ENCODE measurements at places on chromosomes 6 and 20.

DNA sequence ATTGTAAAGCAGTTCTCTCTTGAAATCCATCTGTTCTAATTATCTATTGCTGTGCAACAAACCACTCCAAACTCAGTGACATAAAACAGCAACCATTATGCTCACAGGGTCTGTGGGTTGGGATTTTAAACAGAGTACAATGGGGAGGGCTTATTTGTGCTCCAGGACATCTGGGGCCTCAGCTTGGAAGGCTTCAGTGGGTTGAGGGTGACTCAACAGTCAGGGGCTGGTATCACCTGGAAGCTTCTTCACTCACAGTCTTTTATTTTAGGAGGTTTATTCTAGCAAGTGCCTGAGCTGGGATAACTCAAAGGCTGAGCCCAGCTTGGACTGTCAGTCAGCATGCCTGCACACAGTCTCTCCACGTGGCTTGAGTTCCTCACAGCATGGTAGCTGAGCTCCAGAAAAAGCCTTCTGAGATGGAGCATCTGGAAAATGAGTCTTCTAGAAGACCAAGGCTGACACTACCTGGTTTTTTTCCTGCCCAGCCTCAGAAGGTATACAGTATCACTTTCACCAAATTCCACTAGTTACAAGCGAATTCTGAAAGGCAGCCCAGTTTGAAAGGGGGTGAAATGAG lies 234.6 kb upstream of the ID4 start:
- no peak for DNase-seq

DNA sequence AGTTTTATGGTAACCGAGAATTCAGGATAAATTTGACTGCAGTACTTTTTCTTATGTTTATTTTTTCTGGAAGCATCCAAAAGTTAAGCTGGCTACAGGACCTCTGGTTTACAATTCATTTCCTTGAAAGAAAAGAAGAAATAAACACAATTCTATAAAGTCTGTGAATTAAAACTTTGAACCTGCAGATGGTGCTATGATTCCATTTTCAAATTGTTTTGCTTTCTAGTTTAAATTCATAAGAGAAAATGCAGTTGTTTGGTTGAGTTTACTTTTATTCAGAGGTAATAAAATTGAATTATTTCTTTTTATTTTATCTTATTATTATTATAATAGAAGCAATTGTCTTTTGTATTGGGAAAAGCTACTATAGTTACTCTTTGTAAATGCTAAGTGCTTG lies 1.8 kb upstream of the VIP start:
- DNase-seq = no peak

DNA sequence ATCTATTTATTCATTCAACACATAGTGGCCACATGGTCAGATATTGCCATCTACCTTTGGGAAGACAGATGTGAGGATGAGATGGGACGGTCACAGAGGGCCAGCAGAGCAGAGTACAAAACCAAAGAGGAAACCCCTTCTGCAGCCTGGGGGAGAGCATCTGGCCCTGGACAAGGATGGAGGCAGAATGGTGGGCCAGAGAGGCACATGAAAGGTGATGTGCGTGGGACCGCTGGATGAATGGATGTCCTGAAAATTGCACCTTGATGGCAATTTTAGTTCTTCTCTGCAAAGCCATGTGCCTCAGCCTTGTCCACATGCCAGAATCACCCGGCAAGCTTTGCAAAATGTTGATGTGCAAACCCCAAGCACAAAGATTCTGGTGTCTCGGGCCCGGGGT lies 77.4 kb upstream of the CD93 start:
- DNase-seq = no peak

DNA sequence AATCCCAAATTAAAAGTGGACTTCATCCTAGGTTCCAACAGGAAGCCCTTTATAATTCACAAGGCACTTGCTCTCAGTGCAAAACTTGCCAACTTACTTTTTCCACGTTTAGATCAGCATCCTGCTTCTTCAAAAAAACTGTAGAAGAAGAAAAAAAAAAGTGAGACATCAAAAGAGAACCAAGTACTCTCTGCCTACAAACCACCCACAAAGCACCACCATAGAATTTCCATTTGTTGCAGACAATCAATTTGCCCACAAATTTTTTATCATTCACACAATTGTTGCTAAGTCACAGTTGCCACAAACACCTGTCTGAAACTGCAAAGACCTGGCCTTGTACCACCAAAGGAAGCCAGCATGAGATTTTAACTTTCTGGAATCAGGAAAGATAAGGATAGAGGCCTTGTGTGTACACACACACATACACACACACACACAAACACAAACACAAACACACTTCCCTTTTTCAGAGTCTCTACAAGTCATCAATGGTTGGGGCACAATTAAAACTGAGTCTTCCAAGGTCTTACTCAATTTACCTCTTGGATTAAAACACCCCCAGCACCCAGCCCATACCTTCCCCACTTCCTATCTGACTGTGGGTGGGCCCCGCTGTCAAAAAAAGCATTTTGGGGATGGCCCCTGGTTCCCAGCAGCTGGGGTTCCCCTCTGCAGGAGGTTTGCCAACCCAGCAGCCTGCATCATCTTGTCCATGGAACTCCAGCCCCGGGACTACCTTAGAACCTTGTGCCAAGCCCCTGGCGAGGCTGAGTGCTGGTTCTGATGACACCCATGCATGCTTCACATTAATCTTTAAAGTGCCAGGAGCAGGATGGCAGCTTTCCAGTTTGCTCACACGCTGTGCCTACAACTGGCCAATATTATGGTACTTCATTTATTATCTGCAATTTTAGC lies 26.5 kb downstream of the FYN start:
- DNase-seq = peak; percentile 65

DNA sequence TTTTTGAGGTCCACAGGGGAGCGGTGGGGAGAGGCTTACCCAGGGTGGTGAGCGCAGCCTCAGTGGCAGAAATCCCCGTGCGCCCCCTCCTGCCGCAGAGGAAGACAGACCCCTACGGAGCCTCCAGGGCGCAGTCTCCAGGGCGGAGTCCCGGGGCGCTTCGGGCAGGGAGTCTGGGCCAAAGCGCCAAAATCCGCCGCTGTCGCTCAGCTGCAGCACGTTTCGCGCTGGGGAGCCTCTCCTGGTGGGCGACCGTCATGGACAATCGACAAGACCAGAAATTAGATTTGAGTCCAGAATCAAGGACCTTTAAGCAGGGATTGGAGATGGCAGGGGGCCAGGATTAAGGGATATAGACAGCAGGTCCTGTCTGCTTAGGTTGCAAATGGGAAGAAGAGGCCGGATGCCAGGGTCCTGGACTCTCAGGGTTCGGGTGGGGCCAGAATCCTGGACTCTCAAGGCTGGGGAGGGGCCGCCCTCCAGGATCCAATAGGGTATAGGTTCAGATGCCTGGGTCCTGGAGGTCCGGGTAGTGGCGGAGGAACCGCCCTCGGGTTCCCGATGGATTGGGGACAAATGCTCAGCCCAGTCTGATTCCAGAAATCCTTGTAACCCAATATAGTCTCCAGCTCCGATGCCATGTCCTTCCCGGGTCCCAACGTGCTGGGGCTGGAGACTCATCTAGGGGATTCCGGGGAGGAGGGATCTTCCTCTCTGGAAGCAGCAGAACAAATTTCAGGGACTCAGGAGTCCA lies 7.9 kb upstream of the HLA-E start:
- no peak for DNase-seq

DNA sequence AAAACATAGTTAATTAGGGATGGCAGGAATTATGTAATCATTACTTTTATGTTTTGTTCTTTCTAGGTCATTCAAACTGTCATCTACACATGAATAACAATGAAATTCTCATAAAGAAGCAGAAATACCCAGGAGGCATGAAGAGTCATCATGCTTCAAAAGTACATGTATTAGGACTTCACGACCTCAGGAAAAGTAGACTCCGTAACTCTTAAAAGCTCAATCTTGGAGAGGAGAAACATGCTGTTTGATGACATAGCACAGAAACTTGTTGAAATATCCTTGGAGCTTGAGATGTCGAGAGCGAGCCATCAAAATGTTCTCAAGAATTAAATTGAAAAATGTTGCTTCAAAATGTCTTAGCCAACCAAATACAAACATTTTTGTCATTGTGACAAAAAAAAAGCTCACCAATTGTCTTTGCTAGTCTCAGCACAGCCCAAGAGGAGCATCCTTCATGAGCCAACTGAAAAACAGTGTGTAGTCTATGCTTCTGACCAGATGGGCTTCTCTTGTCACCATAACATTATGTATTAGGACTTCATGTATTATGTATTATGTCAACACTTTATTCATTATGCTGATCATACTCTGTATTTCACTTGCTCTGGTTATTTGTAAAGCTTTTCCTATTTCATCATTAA lies 28.2 kb upstream of the ANKEF1 start:
- DNase-seq = no peak

- peak; percentile 58 for DNase-seq
Measured at GRCh38 chr6:132648356-132648755, 10.6 kb downstream of the TAAR1 start.

DNA sequence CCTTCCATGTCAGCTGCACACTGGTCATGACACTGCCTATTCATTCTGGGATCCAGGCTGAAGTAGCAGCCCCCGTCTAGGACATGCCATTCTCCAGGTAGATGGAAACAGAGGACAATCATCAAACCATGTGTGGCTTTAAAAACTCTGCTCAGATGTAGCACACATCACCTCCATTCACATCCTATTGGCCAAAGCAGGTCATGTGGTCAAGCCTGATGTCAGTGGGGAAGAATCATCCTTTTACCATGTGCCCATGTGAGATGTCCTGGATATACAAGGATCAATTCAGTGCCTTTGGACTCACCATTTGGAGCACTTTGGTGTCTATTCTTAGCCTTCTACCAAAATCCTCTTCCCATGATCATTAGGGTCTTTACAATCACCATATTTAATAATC lies 99.5 kb downstream of the CDC5L start:
- no peak for DNase-seq

- peak; percentile 45 for DNase-seq
Measured at GRCh38 chr6:7088076-7088742, 19.6 kb upstream of the RREB1 start.

- no peak for DNase-seq
Measured at GRCh38 chr6:137998461-137999019, 108.7 kb downstream of the PERP start.

- no peak for DNase-seq
Measured at GRCh38 chr20:62427172-62428001, at the start of gene RBBP8NL. RBBP8NL (minus strand) TSS chr20:62427539; CDS start chr20:62419647, 7,892 bp downstream.

GRCh38 chr6:52373151-52373690 lies 11.3 kb downstream of the PAQR8 start:
- no peak for DNase-seq

GRCh38 chr6:1587977-1588376 lies 21.7 kb upstream of the FOXC1 start:
- DNase-seq = no peak

- DNase-seq = no peak
Measured at GRCh38 chr6:93376026-93376540, 43.3 kb downstream of the EPHA7 start.

GRCh38 chr20:10721137-10721896 lies 47.5 kb upstream of the JAG1 start:
- no peak for DNase-seq

- no peak for DNase-seq
Measured at GRCh38 chr6:145375502-145375901, 359.8 kb downstream of the EPM2A start.

GRCh38 chr6:50661636-50662035 lies 51.7 kb upstream of the TFAP2D start:
- no peak for DNase-seq

- no peak for DNase-seq
Measured at GRCh38 chr20:9457136-9457535, 57.3 kb upstream of the LAMP5 start.

All from activated CD8-positive, alpha-beta T cell treated with anti-CD3 and anti-CD28 coated beads for 36 hours (primary cell).